ENCODE measurements at places on chromosomes 4 and X. TPM values are rescaled to one million over a fixed set of nuclear protein-coding genes. Genes with fewer than 3 reads are reported as not detected.

The DIPK2B gene
- not detected for total RNA-seq

The SPANXB1 gene
- total RNA-seq, result not detected

The HSD17B13 gene
- 0.10 TPM for total RNA-seq

The GPR82 gene
- total RNA-seq, result not detected

The HCFC1 gene
- total RNA-seq, result 93.1 TPM

DNA sequence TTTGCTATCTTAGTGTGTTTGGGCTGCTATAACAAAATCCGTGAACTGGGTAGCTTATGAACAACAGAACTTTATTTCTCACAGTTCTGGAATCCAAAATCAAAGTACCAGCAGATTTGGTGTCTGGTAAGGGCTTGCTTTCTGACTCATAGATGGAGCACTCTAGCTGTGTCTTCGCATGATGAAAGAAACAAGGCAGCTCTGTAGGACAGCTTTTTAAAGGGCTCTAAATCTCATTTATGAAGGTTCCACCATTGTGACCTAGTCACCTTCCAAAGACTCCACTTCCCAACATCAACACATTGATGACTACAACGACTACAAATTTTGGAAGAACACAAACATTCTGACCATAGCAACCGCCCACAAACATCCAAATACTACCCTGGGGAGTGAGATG, 158.6 kb upstream of the LCORL start:
- H3K4me3 ChIP-seq, result no peak overlapping the region
- no peaks in the 10 kb centered on the region for H3K36me3 ChIP-seq
- peaks cover 2% of the 10 kb centered on the region for H3K27me3 ChIP-seq
- H3K4me1 ChIP-seq, result no peaks in the 10 kb centered on the region
- no peak for DNase-seq

DNA sequence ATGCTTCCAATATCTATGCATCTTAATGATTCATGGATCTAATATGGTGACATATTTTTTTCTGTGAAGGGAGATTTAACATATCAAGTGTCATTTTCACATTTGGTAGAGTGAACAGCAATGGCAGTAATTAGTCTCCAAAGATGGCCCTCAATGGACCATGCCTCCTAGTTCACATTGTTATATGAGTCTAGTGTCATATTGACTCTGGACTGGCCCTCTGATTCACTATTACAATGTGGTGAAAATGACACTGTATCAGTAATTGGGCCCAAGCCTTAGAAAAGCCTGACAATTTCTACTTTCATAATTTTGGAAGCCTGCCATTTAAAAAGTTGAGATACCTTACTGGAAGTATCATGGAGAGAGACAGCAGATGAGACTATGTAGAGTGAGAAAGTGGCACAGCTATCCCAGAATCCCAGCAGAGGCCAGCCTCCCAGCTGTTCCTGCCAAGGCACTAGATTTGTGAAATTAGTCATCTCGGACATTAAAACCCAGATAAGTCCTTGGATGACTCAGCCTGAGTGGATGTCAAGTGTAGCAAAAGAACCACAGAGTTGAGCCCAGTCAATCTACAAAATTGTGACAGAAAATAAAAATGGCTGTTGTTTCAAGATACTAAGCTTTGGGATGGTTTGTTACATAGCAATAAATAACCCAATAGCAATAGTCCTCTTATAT, 68.4 kb downstream of the ARHGEF38 start:
- H3K27ac ChIP-seq, result no peak overlapping the region
- H3K4me1 ChIP-seq, result no peaks in the 10 kb centered on the region
- H3K27me3 ChIP-seq, result no peaks in the 10 kb centered on the region
- no peaks in the 10 kb centered on the region for H3K36me3 ChIP-seq
- H3K4me3 ChIP-seq, result no peak overlapping the region

- H3K36me3 ChIP-seq, result no peaks in the 10 kb centered on the region
- DNase-seq, result no peak
- no peaks in the 10 kb centered on the region for H3K4me1 ChIP-seq
- H3K27me3 ChIP-seq, result peaks cover 7% of the 10 kb centered on the region
- no peak overlapping the region for H3K27ac ChIP-seq
- H3K4me3 ChIP-seq, result no peak overlapping the region
These were observed 212.9 kb downstream of the NSUN7 start for GRCh38 chr4:40962551-40963180.

- H3K27ac ChIP-seq, result no peak overlapping the region
- H3K36me3 ChIP-seq, result no peaks in the 10 kb centered on the region
- H3K4me3 ChIP-seq, result no peak overlapping the region
- no peak for DNase-seq
- no peaks in the 10 kb centered on the region for H3K4me1 ChIP-seq
These were observed 114.3 kb upstream of the NAP1L5 start for GRCh38 chr4:88811904-88812303.

- no peak overlapping the region for H3K4me3 ChIP-seq
- H3K27ac ChIP-seq, result no peak overlapping the region
- H3K27me3 ChIP-seq, result no peaks in the 10 kb centered on the region
- H3K4me1 ChIP-seq, result no peaks in the 10 kb centered on the region
These were observed 282.5 kb upstream of the PITX2 start for GRCh38 chr4:110905367-110905766.

GRCh38 chr4:111797455-111798163, 347.6 kb upstream of the FAM241A start:
- H3K27ac ChIP-seq, result no peak overlapping the region
- no peak for DNase-seq
- no peaks in the 10 kb centered on the region for H3K27me3 ChIP-seq

DNA sequence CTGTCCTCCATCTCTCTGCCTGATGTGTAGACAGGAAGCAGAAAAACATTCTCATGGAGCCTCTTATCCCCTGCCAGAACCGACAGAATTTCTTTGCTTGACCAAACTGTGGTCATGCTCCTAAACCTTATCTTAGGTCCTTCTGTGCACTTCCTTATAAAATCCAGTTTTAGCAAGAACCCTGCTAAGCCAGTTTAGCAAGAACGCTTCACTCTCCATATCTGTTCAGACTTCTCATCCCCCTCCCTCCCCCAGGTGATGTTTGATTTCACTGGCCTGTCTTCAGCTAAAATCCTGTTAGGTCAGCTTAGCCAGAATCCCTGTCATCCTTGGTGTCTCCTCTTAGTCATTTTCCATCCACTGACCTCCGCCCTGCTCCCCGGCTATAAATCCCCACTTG, 1130.9 kb upstream of the PRKX start:
- DNase-seq, result no peak
- no peak overlapping the region for H3K4me3 ChIP-seq
- H3K27me3 ChIP-seq, result no peaks in the 10 kb centered on the region
- no peaks in the 10 kb centered on the region for H3K36me3 ChIP-seq

DNA sequence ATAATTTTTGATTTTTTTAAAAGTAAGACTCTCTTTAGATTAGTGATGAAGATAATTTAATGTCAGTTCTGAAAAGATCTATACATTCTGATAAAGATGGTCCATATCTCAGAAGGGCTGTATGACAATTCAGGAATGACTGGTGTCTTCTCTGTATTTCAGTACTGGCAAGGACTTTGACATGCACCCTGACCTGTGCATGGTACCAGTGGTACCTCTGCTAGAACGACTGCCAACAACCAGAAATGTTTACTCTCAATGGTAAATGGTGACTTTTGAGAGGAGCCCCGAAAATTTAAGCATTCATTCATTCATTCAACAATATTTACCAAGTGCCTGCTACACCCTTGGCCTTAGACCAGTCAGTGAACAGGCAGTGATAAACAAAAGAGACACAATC, 4.8 kb downstream of the NR3C2 start:
- no peak for DNase-seq
- H3K36me3 ChIP-seq, result peaks cover 7% of the 10 kb centered on the region
- H3K27ac ChIP-seq, result no peak overlapping the region
- H3K27me3 ChIP-seq, result peaks cover 15% of the 10 kb centered on the region

GRCh38 chrX:106905064-106905708, 2.0 kb upstream of the RIPPLY1 start:
- no peaks in the 10 kb centered on the region for H3K27me3 ChIP-seq
- H3K4me3 ChIP-seq, result no peak overlapping the region
- H3K4me1 ChIP-seq, result no peaks in the 10 kb centered on the region

GRCh38 chrX:128975745-128976144, 547.5 kb downstream of the SMARCA1 start:
- no peak overlapping the region for H3K27ac ChIP-seq
- no peak for DNase-seq
- H3K4me3 ChIP-seq, result no peak overlapping the region

GRCh38 chrX:103647630-103648029, 18.9 kb downstream of the TCEAL1 start:
- H3K27me3 ChIP-seq, result peaks cover 8% of the 10 kb centered on the region
- no peak overlapping the region for H3K27ac ChIP-seq
- DNase-seq, result no peak
- H3K4me3 ChIP-seq, result no peak overlapping the region
- no peaks in the 10 kb centered on the region for H3K36me3 ChIP-seq
